ENCODE measurements at places on chromosomes 6 and 20. TPM values are rescaled to one million over a fixed set of nuclear protein-coding genes. Genes with fewer than 3 reads are reported as not detected.

Gene BPIFA1
- total RNA-seq, result not detected

Gene PEX7
- 4.2 TPM for total RNA-seq

Gene MROH8
- 2.1 TPM for total RNA-seq

Gene CNR1
- total RNA-seq, result not detected

Gene SLC24A3
- not detected for total RNA-seq

Gene ABHD16B
- total RNA-seq, result not detected

GRCh38 chr6:339480-339879 lies 47.2 kb downstream of the DUSP22 start:
- no peaks in the 10 kb centered on the region for H3K27me3 ChIP-seq
- H3K4me3 ChIP-seq, result peak overlapping the region; percentile 77
- no peaks in the 10 kb centered on the region for H3K36me3 ChIP-seq
- peak overlapping the region; percentile 75 for H3K27ac ChIP-seq
- peaks cover 60% of the 10 kb centered on the region for H3K4me1 ChIP-seq

GRCh38 chr20:15547119-15547518 lies 1026.1 kb downstream of the KIF16B start:
- H3K4me1 ChIP-seq, result no peaks in the 10 kb centered on the region
- DNase-seq, result no peak
- H3K27ac ChIP-seq, result no peak overlapping the region
- H3K36me3 ChIP-seq, result no peaks in the 10 kb centered on the region
- H3K27me3 ChIP-seq, result no peaks in the 10 kb centered on the region

- H3K27me3 ChIP-seq, result no peaks in the 10 kb centered on the region
- peak overlapping the region; percentile 84 for H3K27ac ChIP-seq
- no peaks in the 10 kb centered on the region for H3K36me3 ChIP-seq
- no peak for DNase-seq
Measured at GRCh38 chr6:141562851-141563763, 569.6 kb upstream of the GJE1 start.

DNA sequence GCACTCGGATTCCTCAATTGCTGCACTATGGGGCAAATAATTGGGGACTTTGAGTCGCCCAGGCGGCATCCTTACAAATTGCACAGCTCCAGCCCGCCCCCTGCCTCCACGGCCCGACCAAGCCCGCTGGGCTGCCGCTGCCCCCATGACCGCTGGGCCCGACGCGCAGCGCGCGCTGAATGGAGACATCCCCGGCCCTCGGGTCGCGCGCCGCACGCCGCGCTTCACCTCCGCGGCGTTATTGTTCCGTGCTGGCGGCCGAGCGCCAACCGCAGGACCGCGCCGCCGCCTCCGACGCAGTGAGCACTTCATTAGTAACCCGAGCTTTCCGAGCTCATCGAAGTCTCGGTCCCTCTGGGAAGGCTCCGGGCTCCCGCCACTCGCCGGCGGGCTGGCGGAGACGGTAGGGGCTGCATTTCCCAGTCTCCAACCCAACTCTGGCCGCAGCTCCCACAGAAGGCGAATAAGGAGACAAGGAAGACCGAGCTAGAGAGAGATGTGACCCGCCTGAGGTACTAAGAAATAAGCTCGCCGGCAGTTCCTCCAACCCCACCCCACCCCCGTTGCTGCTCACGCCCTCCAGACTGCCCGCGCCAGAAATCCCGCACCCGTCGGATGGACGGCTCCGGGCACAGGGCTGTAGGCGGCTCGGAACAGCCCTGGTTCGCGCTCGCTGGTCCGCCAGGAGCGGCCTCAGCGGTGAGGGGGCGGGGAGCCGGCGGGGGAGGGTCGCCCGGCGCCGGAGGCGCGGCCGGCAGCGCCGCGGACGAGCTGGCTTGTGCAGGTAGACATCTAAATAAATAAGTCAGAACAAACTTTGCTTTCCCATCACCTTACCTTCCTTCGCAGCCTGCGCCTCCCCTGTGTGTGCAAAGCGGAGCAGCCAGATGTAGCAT lies 703 bp downstream of the EPHA7 start:
- H3K27me3 ChIP-seq, result peaks cover 20% of the 10 kb centered on the region
- no peak for DNase-seq
- no peaks in the 10 kb centered on the region for H3K4me1 ChIP-seq
- peak overlapping the region; percentile 66 for H3K4me3 ChIP-seq
- H3K36me3 ChIP-seq, result no peaks in the 10 kb centered on the region

- peaks cover 6% of the 10 kb centered on the region for H3K27me3 ChIP-seq
- H3K4me1 ChIP-seq, result no peaks in the 10 kb centered on the region
- H3K36me3 ChIP-seq, result no peaks in the 10 kb centered on the region
- no peak overlapping the region for H3K27ac ChIP-seq
Measured at GRCh38 chr20:15814360-15814759, 758.9 kb downstream of the KIF16B start.
